Stimulated activated CD4-positive, alpha-beta T cell treated with anti-CD3 and anti-CD28 coated beads, Interleukin-12 subunit alpha, Interleukin-12 subunit beta, amount 100 ng/mL, for 24 hours (primary cell): ENCODE measurements at places on chromosomes 16 and 17.

- peak; percentile 93 for DNase-seq
Observed at GRCh38 chr17:41918314-41919164, at the start of gene ACLY. TSS of gene ACLY (minus strand) at chr17:41918951. CDS start at chr17:41913873, 5,078 bp downstream.

GRCh38 chr17:29778956-29779811, 150.8 kb downstream of the SSH2 start:
- peak; percentile 80 for DNase-seq

GRCh38 chr16:85868495-85868894, 30.5 kb upstream of the IRF8 start:
- DNase-seq = no peak

DNA sequence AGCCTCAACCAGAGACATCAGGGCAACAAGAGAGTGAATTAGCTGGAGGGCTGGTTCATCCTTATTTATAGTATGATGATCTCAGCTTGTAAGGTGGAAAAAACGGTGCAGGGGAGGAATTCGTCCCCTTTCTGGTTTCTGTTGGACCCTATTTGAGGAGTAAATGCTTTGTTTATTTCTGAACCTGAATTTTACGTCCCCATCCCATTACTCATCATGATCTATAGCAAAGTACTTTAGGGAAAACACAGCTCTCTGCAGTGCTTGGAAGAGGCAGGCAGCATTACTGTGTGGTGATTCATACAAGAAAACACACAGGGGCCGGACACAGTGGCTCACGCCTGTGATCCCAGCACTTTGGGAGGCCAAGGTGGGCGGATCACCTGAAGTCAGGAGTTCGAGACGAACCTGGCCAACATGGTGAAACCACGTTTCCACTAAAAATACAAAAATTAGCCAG, 8.0 kb upstream of the VAT1L start:
- no peak for DNase-seq

DNA sequence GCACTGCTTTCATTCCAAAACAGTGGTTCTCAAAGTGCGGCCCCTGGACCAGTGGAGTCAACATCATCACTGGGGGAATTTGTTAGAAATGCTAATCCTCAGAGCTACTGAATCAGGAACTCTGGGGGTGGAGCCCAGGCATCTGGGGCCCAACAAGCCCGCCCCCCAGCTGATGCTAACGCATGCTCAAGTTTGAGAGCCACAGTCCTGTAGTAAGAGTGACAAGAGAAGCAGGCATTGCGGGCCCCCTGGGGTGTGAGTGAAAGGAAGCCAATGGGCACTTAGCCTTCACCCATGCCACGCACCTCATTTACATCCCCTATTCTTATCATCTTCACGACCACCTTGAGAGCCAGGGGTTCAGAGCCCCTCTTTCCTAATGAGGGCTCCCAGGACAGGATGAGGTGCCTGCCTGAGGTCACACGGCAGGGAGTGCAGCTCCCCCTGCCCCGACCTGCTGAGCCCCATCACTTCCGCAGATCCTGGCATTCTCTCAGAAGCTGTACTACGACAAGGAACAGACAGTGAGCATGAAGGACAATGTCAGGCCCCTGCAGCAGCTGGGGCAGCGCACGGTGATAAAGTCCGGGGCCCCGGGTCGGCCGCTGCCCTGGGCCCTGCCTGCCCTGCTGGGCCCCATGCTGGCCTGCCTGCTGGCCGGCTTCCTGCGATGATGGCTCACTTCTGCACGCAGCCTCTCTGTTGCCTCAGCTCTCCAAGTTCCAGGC, 9.1 kb downstream of the CA4 start:
- DNase-seq = no peak

- DNase-seq = no peak
Observed at GRCh38 chr16:1197237-1197866, 27.7 kb downstream of the TPSG1 start.

GRCh38 chr16:69405757-69406156, 18.7 kb upstream of the CYB5B start:
- no peak for DNase-seq

DNA sequence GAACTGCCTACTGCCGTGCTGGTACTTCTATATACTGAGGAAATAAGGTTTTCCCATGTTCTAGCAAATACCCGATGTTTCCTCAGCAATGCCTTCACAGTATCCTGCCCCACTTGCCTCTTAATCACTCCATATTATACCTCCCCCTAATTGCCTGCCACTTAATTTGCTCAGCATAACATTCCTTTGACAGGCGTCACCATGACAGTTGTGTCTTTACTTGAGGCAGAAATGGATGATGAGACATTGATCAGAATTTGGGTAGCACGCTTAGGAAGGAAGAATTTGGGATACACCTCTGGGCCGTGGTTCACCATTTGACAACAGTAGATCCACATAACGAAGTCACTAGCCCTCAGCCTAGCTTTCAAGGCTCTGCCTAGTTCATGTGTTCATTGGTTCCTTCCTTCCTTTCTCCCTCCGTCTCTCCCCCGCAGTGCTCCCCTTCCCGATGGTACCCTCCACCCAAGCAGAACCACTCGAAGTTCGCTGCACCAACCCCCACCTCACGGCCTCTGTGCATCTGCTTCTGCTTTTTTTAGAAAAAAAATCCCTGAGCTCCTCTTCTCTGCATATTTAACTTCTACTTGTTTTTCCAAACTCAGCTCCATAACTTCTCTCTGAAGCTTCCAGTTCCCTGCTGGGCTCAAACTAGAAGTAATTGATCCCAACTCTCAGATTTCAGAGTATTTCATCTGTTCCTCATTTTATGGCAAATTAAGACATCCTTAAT, 19.4 kb downstream of the IQCK start:
- DNase-seq = no peak

GRCh38 chr16:88653596-88654362, 2.9 kb upstream of the CYBA start:
- no peak for DNase-seq

- no peak for DNase-seq
Observed at GRCh38 chr17:17183744-17184143, 22.4 kb downstream of the PLD6 start.

DNA sequence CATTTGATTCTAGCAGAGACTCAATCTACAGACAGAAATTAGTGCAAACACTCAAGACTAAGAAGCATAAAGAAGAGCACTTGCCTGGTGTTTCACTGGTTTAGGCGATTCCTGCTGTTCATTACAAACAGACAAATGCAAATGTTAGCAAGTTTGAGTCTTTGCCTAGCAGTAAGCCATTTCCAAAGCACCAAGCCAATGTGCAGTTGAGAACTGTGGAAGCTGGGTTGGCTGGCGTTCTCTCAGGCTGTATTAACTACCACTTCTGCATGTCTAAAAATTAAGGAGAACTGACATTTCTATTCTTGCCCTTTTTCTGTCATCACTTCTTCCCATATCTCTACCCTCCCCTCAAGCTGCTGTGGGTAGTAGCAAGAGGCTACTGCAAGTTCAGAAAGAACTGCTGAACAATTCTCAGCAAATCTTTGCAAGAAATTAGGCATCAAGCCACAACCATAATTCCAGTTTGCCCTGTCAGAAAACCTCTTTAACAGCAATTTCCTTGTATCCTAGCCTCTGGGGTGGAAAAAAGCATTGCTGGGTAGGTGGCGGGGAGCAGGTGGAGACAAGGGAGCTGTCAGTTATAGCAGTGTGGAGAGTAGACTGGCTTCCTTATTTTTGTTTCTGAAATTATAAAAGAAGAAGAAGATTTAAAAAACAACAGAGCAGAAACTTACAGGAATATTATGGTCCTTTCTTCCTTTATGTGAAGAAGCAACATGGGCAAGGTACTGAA, 53.8 kb downstream of the MYH10 start:
- DNase-seq = no peak

- no peak for DNase-seq
Observed at GRCh38 chr17:57999496-58000017, 7.5 kb downstream of the SRSF1 start.

DNA sequence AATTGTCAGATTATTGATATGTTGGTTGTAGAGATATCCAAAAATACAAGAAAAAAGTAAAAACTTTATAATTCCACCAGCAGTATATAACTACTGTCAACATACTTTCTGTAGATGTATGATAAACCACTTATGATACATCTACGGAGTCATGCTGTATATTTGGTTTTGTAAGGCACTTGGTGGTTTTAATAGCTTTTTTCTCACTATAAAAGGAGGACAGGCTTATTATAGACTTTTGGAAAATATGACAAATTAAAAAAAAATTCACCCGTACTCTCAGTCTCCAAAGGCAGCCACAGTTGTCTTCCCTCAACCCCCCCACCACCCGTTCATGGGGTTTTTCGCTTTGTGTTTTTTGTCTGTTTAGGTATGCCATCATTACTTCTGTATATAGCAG, 14.8 kb downstream of the RAI1 start:
- DNase-seq = peak; percentile 20

DNA sequence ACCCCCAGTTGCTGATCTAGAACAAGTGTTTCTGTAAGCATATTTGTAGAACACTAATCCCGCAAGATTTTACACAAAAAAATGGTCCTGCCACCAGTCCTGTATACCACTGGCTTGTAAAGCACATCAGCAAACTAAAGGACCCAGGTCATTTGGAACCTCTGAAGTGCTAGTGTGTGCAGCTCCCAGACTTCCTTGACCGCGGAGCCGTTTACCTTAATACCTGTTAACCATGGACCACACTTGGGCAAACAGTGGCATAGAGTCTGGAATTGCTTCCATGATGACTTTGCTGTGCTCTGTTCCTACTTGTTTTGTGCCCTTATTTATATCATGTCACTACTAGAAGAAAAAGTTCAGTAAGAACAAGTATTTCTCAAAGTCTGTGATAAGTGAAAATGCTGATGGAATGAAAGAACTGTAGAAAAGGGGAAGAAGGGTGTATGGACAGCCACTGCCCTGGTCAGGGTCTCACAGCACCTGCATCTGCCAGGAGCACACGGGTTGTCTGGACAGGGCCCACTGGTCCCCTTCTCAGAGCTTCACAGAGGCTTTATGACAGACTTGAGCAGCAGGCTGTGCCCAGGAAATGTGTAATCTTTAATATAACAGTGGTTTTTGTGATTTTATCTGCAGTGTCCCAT, 29.3 kb downstream of the ALDH3A2 start:
- DNase-seq = no peak

DNA sequence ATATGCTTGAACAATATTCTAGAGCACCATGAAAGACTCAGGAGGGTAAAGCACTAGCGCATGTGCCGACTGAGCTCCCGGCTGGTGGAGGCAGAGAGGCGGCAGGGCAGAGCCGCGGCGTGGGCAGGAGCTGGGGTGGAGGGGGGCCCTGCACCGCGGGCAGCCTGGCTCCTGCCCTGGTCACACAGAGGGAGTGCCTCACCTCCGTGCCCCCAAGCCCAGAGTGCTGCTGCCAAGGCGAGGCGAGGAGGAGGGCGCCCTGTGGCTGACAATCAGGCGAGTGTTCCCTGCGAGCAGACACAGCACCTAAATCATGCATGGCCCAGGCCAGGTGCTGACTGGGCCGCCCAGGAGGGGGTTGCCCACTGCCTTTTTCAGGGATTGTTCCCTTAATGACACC, 105.8 kb upstream of the TNRC6C start:
- no peak for DNase-seq

- DNase-seq = no peak
Observed at GRCh38 chr17:63433746-63434591, 12.1 kb downstream of the CYB561 start.

- no peak for DNase-seq
Observed at GRCh38 chr16:31135535-31136286, at the start of gene PRSS8. TSS of gene PRSS8 (minus strand) at chr16:31135727. CDS start at chr16:31135498, 229 bp downstream.

DNA sequence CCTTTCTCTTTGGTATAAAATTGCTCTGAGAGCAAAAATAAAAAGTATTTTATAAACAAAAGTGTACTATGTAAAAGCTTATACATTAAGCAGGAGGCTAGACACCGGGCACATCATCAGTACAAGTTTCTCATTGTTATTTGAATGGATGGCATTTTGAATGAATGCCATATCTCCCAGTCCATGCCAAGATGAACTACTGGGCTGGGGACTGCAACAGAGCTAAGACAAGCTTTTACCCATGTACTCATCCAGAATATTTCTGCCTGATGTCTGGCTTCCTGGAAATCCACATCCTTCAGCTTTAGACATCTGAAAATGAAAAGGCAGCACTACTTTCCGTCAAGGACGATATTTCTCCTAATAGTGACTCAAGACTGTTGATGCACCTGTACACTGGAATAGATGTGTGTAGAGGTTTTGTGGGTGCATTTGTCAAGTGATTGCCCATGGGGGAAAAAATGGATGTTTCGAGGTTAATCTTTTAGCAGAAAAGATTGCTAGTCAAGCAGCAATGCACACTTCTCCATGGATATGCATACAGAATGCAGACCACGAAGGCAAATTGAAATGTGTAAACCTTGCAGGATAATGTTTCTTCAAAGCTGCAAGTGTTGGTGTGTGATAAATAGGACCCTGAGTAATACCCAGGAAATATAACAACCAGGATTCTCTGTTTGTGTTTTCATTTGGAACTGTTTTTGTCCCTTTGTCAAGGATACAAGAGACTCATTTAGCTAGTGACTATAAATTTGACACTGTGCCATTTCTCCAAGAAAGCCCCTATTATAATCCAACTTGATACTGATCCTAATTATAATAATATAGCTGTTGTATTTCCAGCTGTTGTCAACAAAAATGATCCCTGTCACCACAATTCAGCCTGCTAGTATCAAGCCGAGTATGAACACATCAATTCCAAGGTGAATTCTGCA, 173.8 kb downstream of the CDH8 start:
- DNase-seq = no peak

GRCh38 chr17:56169621-56170020, 16.3 kb downstream of the ANKFN1 start:
- DNase-seq = no peak

DNA sequence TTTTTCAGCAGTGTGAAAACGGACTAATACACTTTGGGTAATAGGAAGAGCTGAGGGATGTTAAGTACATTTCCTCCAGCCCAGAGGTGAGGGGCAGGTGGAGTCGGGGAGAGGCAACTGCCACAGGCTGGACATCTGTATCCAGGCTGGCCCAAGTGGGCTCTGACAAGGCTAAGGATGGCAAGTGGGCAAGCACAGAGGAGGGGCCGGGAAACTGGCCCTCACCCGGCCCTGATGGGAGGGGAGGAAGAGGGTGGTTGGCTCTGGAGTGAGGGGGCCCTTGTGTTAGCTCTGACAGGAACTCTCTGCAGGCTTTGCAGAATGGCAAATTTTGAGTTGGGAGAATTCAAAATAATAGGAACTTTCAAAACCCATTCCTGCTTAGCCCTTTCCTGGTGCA, 251.0 kb upstream of the TNRC6C start:
- no peak for DNase-seq

- DNase-seq = no peak
Observed at GRCh38 chr17:60165971-60166370, 16.2 kb downstream of the CA4 start.

- DNase-seq = no peak
Observed at GRCh38 chr16:66207883-66208265, 158.6 kb upstream of the CDH5 start.

- no peak for DNase-seq
Observed at GRCh38 chr17:54944796-54945195, 23.7 kb downstream of the COX11 start.

DNA sequence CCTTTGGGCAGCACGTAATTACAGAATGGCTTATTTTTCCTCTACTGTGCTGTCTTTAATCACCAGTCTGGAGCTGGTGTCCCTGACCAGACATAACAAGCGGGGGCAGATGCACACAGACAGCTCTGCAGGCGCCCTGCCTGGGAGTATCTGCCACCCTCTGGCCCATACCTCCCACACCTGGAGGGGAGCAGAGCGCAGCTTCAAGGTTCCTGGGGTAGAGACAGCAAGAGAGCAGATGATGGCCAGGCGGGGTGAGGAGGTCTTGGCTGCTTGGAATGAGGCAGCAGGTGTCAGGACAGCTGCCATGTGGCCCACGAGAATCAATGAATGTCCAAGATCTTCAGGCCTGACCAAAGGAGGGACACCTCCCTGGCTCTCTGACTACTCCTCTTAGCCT, 23.8 kb downstream of the TMEM94 start:
- no peak for DNase-seq

- DNase-seq = no peak
Observed at GRCh38 chr17:66032082-66032712, 159.7 kb downstream of the CEP112 start.
